ENCODE measurements at places on chromosomes 12 and 14.

- no peak for DNase-seq
These were observed 62.1 kb downstream of the ATG14 start for GRCh38 chr14:55349565-55349964.

- DNase-seq, result no peak
These were observed 27.8 kb downstream of the SNRNP35 start for GRCh38 chr12:123485756-123486155.

DNA sequence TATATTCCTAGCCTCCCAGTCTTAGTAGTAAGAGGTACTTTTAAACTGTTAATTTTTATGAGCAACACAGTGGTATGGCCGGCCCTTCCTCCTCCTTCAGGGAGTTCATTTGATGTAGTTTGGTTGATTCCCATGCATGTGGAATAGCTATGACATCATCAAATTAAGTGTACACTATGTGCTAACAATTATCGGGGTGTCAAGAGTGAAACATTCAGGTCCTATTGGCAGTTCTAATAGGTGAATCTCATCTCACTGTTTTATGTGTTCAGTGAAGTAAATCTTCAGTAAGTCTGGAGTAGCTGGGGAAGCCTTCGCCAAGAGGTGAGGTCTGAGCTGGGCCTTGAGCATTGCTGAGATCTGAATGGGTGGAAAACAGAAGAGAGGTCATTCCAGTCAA lies 656.5 kb downstream of the DIO2 start:
- no peak for DNase-seq

GRCh38 chr12:124851342-124851741 lies 12.3 kb downstream of the SCARB1 start:
- DNase-seq, result no peak

GRCh38 chr12:570435-570920 lies 92.8 kb downstream of the NINJ2 start:
- DNase-seq, result no peak

All from fibroblast of skin of left biceps (primary cell).